ENCODE measurements at places on chromosomes 5 and 9. TPM values are rescaled to one million over a fixed set of nuclear protein-coding genes. Genes with fewer than 3 reads are reported as not detected.

- DNase-seq = no peak
- H3K4me3 ChIP-seq = no peak overlapping the region
- peaks cover 26% of the 10 kb centered on the region for H3K36me3 ChIP-seq
- H3K27me3 ChIP-seq = no peaks in the 10 kb centered on the region
These were observed 29.4 kb downstream of the HACD4 start for GRCh38 chr9:21002040-21002439.

GRCh38 chr9:97895211-97895610 is 27.1 kb downstream of the TRMO start:
- no peak for DNase-seq
- no peaks in the 10 kb centered on the region for H3K4me1 ChIP-seq
- no peak overlapping the region for H3K27ac ChIP-seq
- no peaks in the 10 kb centered on the region for H3K36me3 ChIP-seq
- H3K27me3 ChIP-seq = no peaks in the 10 kb centered on the region

- no peaks in the 10 kb centered on the region for H3K4me1 ChIP-seq
- DNase-seq = no peak
- H3K27me3 ChIP-seq = no peaks in the 10 kb centered on the region
- H3K27ac ChIP-seq = no peak overlapping the region
These were observed 5.4 kb upstream of the LCN15 start for GRCh38 chr9:136769710-136770191.

- no peaks in the 10 kb centered on the region for H3K27me3 ChIP-seq
- no peaks in the 10 kb centered on the region for H3K36me3 ChIP-seq
- no peak for DNase-seq
These were observed 12.4 kb downstream of the NR6A1 start for GRCh38 chr9:124758691-124759090.

- no peak overlapping the region for H3K27ac ChIP-seq
- no peak overlapping the region for H3K4me3 ChIP-seq
- no peaks in the 10 kb centered on the region for H3K27me3 ChIP-seq
- no peaks in the 10 kb centered on the region for H3K36me3 ChIP-seq
- DNase-seq = no peak
- peaks cover 15% of the 10 kb centered on the region for H3K4me1 ChIP-seq
These were observed 192.7 kb downstream of the GNA14 start for GRCh38 chr9:77455312-77455927.

DNA sequence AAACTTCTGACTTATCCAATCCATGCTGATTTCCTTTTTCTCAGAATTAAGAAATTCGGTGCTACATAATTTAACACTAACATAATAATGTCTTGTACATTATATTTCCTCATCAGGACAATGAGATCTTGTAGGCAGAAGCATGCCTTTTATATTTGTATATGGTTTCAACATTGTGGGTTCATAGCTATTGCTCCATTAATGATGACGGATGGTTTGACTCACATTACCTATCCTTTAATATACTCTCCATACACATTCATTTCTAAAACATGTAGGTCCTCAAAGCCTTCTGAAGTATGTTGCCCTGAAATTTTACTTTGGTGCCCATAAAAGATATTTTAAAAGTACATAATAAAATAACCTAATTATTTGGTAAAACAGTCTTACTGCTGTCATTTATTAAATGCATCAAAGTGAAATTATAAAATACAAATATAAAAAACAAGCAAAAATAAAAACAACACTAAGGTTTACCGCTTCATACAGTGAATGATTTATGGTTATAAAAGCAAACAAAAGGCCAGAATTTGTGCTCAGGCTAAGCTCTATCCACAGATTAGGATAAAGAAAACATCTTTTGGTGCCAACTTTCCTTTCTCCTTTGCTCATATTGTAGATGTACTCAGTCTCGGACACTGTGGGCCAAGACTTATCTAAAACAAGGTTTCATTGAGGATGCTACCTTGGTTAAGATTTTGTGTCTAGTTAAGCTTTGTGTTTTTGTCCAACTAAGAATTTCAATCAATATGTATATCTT is 61.2 kb upstream of the GCNT4 start:
- DNase-seq = no peak
- H3K4me3 ChIP-seq = no peak overlapping the region
- H3K36me3 ChIP-seq = no peaks in the 10 kb centered on the region
- H3K27ac ChIP-seq = no peak overlapping the region
- no peaks in the 10 kb centered on the region for H3K27me3 ChIP-seq
- H3K4me1 ChIP-seq = no peaks in the 10 kb centered on the region

- H3K27ac ChIP-seq = no peak overlapping the region
- no peak for DNase-seq
- H3K4me3 ChIP-seq = no peak overlapping the region
- no peaks in the 10 kb centered on the region for H3K27me3 ChIP-seq
- no peaks in the 10 kb centered on the region for H3K4me1 ChIP-seq
These were observed 49.1 kb downstream of the ERAP1 start for GRCh38 chr5:96758621-96759020.

GRCh38 chr5:125137535-125137934 is 391.1 kb upstream of the ZNF608 start:
- no peaks in the 10 kb centered on the region for H3K27me3 ChIP-seq
- H3K4me1 ChIP-seq = no peaks in the 10 kb centered on the region
- DNase-seq = no peak
- no peak overlapping the region for H3K4me3 ChIP-seq
- no peaks in the 10 kb centered on the region for H3K36me3 ChIP-seq

DNA sequence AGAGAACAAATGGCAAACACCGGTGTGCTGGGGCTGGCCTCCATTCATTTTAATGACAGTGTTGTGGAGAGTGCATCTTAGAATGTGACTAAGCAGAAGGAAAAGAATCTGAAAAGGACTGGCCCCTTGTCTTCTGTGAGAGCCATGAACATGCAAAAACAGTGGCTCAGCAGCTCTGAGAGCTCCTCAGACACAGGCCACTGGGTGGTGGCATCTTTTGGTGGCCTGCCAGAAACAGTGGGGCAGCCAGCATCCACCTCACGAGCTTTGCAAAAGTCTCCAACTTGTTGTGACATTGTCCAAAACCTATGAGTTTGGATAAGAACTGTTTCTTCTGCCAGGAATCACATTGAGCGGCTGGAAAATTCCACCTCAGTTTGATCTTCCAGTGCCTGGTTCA is 233.4 kb downstream of the NR3C1 start:
- peaks cover 5% of the 10 kb centered on the region for H3K36me3 ChIP-seq
- H3K27me3 ChIP-seq = no peaks in the 10 kb centered on the region

DNA sequence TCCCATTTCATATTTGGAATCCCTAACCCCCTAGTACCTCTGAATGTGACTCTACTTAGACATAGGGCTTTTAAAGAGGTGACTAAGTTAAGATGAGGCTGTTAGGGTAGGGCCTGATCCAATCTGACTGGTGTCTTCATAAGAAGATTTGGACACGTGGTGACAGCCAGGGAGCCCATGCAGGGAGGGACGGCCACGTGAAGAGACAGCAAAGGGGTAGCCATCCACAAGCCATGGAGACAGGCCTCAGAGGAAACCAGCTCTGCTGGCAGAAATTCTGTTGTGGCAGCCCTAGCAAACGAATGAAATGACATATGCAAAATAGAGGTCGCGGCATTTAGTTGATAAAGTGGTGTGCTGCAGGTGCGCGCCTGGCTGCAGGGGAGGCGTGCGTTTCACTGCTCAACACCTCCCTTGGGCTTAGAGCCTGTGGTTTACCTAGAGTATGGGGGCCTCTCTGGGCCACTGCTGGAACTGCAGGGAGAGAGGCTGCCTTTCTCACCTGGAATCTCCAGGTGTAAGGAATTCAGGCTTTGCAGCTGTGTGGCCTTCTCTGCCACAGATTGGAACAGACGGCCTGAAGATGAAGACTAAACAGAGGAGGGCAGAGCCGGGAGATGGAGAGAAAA is 7.1 kb upstream of the AFAP1L1 start:
- no peak overlapping the region for H3K4me3 ChIP-seq
- no peaks in the 10 kb centered on the region for H3K4me1 ChIP-seq
- DNase-seq = no peak
- no peaks in the 10 kb centered on the region for H3K36me3 ChIP-seq

GRCh38 chr9:133074111-133074651 is 12.4 kb downstream of the CEL start:
- no peaks in the 10 kb centered on the region for H3K36me3 ChIP-seq
- H3K27ac ChIP-seq = no peak overlapping the region
- H3K4me1 ChIP-seq = no peaks in the 10 kb centered on the region
- no peak overlapping the region for H3K4me3 ChIP-seq
- no peak for DNase-seq

The SLC27A6 gene
- total RNA-seq = 7.6 TPM

The TCF7 gene
- total RNA-seq = 3.2 TPM

The ANP32B gene
- 34.4 TPM for total RNA-seq

Data from esophagus squamous epithelium (tissue), 5 donors.